ENCODE measurements at places on chromosomes 4 and X. TPM values are rescaled to one million over a fixed set of nuclear protein-coding genes. Genes with fewer than 3 reads are reported as not detected.
A peak's percentile ranks its signal among the peaks of the same experiment; 100 is the strongest.

DNA sequence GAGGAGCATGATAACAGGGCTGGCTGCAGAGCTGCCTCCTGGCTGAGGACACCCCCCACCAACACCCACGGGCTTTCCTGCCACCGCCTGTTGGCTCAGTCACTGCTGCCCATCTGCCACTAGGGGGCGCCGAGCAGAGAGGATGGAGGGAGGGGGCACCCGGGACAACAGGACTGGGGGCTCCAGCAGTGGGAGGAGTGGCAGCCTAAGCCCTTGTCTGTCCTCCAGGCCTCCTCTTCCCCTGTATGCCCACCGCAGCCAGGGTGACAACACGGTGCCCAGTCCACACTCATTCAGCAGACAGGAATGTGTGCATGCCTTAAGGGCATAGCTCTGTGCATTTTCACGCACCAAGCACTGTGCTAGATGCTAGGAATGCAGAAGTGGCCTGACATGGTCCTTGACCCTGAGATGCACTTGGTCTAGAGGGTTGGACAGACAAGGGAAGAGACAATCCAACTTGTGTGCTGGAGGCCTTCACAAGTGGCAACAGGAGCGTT is 149.9 kb downstream of the AMMECR1 start:
- DNase-seq = peak; percentile 58

- no peak for DNase-seq
These were observed 516.4 kb upstream of the BOD1L1 start for GRCh38 chr4:14143892-14144291.

GRCh38 chrX:1354036-1355019 is 17.7 kb downstream of the IL3RA start:
- no peak for DNase-seq

DNA sequence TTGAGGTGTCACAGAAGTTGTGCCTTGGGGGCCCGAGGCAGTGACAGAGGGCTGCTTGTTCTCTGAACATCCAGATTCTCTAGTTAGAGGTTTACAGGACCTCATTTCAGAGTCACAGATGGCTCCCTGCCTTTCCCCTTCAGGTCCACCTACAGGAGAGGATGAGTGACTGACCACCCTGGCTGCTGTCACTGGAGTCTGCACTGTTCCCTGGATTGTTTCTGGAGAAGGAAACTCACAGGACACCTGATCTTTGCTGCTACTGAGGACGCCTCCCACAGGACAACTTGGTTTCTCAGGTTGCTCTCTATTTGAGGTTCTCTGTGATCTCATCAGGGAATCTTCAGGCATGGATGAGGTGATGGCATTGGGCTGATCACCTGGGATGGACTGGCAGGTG is 58.3 kb downstream of the GPRIN3 start:
- no peak for DNase-seq

- no peak for DNase-seq
These were observed 192.3 kb downstream of the SCFD2 start for GRCh38 chr4:53173576-53173975.

- no peak for DNase-seq
These were observed 17.7 kb downstream of the MRFAP1 start for GRCh38 chr4:6658209-6658595.

GRCh38 chrX:120452131-120452530 is 17.0 kb downstream of the LAMP2 start:
- no peak for DNase-seq

- no peak for DNase-seq
These were observed 92.7 kb downstream of the SCD5 start for GRCh38 chr4:82705928-82706300.

DNA sequence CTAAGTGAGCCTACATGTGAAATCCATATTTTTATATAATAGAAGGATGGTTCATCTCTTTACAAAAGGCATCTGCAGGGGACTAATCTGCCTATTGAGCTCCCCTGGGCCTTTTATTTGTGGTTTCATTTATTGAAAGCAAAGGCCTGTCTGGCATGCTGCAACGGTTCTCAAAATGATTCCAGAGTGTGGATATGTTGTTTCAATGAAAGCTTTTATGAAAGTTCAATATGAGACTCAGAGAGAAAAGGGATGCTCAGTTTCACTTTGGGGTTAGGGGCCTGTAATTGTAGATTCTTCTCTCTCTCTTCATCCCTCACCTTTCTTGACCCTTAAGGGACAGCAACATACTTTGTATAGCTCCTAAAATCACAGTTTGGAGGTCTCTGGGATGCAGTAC is 204.2 kb upstream of the CASK start:
- DNase-seq = peak; percentile 3

DNA sequence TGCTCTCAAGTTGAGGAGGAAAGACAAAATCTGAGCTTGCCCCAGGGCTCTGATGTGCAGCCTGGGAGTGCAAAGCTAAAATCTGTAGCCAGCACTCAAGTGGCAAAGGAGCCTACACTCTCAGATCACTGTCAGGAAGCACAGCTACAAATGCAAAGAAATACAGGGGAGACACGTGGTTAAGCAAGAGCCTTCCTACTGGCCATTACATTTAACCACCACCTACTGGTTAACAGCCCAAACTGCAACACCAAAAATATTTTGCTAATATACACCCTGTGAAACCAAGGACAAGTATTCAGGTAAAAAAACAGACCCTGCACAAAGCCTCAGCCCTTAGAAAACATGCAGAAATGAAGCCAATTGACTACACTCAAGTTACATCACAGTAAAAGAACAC is 170.4 kb upstream of the FGF16 start:
- no peak for DNase-seq

DNA sequence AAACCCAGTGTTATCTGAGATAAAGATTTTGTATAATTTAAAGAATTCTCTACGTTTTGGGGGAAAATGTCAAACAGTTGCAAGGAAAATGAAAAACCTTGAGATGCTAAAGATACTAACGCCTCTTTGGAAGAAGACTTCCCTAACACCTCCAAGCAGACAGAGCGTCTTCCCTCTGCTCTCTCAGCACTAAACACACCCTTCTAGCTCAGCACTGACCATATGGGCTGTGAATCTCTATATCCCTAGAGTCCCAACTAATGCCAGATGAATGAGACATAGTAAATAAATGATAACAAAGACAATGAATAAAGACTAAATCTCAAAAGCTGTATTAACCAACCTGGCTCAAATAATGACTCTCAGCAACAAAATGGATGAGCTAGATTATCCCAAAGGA is 13.3 kb downstream of the FUNDC1 start:
- DNase-seq = no peak

DNA sequence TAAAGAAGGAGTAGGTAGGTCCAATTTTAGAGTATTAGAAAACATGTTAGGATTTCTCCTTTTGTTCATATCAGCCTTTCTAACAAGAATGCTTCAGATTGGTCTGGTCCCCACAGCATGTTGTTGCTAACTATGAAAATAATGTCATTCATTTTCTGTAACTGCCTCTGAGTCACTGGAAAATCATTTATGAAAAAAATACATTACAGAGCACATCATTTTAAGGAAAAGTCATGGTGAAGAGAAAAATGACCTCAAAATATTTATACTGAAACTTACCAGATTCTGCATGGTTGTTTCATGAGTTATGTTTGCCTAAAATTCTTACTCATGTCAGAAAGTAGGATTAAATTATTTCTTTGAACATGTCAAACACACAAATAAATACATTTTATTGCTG is 35.2 kb downstream of the DTHD1 start:
- DNase-seq = peak; percentile 25

The FOXR2 gene
- not detected for total RNA-seq

The NPY1R gene
- not detected for total RNA-seq

The CT45A3 gene
- not detected for total RNA-seq

The CXCL1 gene
- total RNA-seq = not detected
